Lower lobe of right lung (tissue), 2 donors: ENCODE measurements at places on chromosomes 16 and 17. TPM values are rescaled to one million over a fixed set of nuclear protein-coding genes. Genes with fewer than 3 reads are reported as not detected.

DNA sequence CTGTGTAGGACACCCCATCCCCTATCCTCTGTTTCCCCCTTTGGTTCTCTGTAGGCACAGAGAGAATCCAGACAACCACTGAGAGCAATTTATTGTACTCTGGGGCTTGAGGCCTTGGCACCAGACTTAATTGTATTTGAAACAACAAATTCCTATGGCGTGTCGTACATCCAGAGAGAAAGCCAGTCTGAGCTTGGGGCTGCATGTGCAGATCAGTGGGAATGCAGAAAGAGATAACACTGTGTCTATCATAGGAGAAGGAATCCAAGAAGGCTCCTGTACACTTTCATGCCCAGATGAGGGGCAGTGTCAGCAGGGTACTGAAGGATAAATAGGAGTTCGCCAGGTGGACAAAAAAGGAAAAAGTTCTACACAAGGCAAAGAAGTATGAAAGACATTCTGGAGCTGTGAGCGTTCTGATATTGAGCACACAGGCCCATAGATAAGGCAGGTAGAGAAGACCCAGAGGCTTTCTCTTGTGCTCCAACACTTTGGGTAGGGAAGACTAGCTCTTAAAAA is 22.0 kb upstream of the IL4R start:
- DNase-seq, result no peak
- H3K4me1 ChIP-seq, result no peaks in the 10 kb centered on the region
- H3K36me3 ChIP-seq, result no peaks in the 10 kb centered on the region
- no peak overlapping the region for H3K4me3 ChIP-seq
- no peak overlapping the region for H3K27ac ChIP-seq

- no peaks in the 10 kb centered on the region for H3K27me3 ChIP-seq
- no peak for DNase-seq
- no peaks in the 10 kb centered on the region for H3K36me3 ChIP-seq
Observed at GRCh38 chr17:40377832-40378231, 13.3 kb upstream of the GJD3 start.

DNA sequence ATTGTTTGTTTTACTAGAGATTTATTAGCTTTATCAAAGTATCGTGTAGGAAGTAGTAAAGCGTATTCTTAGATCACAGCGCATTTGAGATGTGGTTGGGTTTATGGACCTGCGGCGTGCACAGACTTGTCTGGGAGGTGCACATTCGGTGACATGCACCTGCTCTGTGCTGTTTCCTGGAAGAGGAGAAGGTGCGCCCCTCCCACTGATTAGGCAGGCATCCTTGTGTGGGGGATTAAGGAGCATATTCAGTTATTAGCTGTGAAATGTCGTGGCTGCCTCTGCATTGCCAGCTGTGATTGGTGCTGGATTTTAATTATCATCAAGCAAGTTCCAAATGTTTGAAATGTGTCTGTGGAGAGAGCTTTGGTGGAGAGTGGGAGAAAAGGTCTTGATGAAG is 903.8 kb upstream of the RBFOX1 start:
- DNase-seq, result no peak
- no peaks in the 10 kb centered on the region for H3K4me1 ChIP-seq
- no peak overlapping the region for H3K4me3 ChIP-seq
- no peaks in the 10 kb centered on the region for H3K36me3 ChIP-seq
- H3K27ac ChIP-seq, result no peak overlapping the region
- no peaks in the 10 kb centered on the region for H3K27me3 ChIP-seq

DNA sequence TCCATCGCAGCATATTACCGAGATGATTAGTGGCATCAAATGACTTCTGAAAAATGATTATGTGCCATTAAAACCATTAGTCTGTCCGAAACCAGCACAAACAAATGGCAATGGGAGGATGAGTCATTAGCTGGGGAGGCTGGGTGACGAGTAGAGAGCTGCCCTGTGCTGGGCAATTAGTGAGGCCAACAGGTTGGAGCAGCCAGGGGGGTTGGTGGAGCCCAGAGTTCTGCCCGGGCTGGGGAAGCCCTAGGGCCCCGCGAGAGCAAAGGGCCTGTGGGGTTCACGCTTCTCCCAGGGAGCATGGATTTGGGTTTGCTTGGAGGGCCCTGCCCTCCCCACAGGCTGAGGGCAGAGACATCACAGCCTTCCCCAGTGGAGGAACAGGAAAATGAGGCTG is 152.1 kb upstream of the RPL38 start:
- no peak overlapping the region for H3K27ac ChIP-seq
- peaks cover 31% of the 10 kb centered on the region for H3K27me3 ChIP-seq
- no peaks in the 10 kb centered on the region for H3K4me1 ChIP-seq
- H3K4me3 ChIP-seq, result no peak overlapping the region
- DNase-seq, result no peak

ITGB4 gene
- total RNA-seq, result 34.7 TPM

PTX4 gene
- total RNA-seq, result not detected
